ENCODE measurements at places on chromosomes 13 and 19. TPM values are rescaled to one million over a fixed set of nuclear protein-coding genes. Genes with fewer than 3 reads are reported as not detected.

- DNase-seq = no peak
Observed at GRCh38 chr13:65011378-65011777, 2218.8 kb downstream of the PCDH9 start.

DNA sequence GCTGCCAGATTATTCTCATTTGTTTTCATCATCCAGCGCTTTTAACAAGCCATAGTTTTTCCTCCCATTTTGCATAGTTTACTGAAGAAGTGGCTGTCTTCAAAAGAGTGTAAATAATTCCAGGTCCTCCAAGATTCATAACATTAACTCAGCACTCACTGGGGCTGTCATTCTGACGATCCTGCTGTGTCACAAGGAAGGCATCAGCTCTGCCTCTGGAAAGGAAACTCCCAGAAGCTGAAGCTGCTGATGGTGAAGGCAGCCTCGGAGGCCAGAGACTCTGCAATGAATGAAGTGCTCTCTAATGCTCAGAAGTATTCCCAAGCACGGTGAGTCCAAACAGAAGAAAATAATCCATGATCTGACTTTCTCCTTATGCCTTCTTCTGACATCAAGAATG is 60.0 kb downstream of the FLT1 start:
- no peak for DNase-seq

FAM174C gene
- polyA plus RNA-seq = 16.3 TPM

- DNase-seq = peak; percentile 62
Observed at GRCh38 chr19:5128251-5128935, 159.5 kb downstream of the KDM4B start.

GRCh38 chr13:97165502-97166425 is 56.4 kb upstream of the MBNL2 start:
- no peak for DNase-seq

DNA sequence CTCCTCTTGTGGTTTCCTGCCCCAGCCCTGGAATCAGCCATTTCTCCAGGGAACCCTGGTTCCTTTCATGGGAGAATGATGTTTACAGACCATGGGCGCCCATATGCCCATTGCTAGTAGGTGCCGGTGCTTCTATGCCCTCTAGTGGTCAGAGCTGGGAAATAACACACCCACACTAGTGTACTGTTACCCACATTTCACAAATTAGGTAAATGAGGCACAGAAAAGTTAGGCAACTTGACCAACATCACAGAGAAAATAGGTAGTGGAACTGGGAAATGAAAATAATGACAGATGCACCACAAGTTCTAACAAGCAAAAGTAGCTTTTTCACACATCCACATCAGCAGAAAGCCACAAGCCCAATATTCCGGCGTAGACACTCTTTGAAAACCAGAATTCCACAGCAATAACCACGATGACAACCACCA is 1.3 kb upstream of the CEACAM3 start:
- no peak for DNase-seq

DNA sequence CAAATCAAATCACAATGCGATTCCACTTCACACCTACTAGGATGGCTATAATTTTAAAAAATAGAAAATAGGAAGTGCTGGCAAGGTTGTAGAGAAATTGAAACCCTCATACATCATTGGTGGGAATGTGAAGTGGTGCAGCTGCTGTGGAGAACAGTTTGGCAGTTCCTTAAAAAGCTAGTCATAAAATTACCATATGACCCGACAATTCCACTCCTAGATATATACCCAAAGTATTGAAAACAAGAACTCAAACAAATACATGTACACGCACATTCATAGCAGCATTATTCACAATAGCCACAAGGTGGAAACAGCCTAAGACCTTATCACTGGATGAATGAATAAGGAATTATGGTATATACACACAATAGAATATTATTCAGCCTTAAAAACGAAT is 12.0 kb downstream of the HMGB1 start:
- no peak for DNase-seq
